M059J (cell line): ENCODE measurements at places on chromosomes 7 and 10. TPM values are rescaled to one million over a fixed set of nuclear protein-coding genes. Genes with fewer than 3 reads are reported as not detected.

GRCh38 chr7:54543051-54543488, 895 bp downstream of the VSTM2A start:
- DNase-seq = peak; percentile 4

GRCh38 chr7:86407291-86407690, 236.4 kb upstream of the GRM3 start:
- DNase-seq = peak; percentile 1

DNA sequence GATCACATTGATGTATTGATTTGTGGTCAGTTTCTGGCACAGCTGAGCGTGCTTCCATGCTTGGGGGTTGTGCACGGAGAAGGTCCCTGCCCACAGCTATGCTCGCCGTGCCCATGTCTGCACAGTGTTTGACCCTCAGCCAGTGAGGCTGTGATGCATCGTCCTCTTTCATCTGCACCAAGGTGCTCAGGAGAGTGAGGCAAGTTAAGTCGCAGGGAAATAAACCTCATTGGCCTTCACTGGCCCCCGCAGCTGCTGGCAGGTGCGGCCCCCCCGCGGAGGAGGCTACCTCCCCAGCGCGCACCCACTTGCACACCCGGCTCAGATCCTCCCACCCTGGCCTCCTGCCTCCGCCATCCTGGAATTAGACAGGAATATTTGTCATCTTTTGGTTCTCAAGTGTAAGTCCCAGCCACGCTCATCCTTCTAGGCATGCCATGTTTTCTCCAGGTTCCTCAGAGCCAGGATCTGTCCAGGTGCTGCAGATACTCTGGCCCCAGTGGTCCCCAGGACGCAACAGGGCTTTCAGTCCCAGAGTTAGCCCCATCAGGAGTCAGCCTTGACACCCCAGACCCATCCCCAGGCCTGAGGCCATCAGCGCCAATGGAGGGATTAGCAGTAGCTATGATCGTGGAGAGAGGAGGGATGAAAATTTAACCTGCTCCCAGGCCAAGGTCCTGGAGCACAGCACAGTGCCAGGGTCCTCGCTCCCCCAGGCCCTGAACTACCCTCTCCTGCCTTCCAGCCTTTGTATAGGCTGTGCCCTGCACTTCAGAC, 93.7 kb downstream of the OAT start:
- no peak for DNase-seq

GRCh38 chr10:89399956-89400355, 7.5 kb downstream of the IFIT1 start:
- DNase-seq = no peak

CNNM1 gene
- total RNA-seq = 1.6 and 2.4 TPM in 2 replicates

DNA sequence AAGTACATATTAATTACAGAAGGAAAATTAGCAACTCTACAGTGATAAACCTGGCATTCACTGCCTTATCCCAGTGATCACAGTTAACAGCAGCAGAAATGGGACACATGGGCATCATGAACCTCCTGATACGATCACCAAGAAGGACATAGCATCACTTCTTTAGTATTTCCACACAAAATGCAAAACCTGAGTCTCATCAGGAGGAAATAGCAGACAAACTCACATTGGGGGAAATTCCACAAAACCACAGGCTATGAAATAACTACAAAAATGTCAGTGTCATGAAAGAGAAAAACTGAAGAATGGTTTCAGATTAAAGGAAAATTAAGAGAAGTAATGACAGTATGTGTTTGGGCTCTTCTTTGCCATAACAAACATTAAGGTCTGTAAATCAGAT, 12.0 kb upstream of the PURB start:
- DNase-seq = no peak

HMX3 gene
- not detected in 2 replicates for total RNA-seq

DNA sequence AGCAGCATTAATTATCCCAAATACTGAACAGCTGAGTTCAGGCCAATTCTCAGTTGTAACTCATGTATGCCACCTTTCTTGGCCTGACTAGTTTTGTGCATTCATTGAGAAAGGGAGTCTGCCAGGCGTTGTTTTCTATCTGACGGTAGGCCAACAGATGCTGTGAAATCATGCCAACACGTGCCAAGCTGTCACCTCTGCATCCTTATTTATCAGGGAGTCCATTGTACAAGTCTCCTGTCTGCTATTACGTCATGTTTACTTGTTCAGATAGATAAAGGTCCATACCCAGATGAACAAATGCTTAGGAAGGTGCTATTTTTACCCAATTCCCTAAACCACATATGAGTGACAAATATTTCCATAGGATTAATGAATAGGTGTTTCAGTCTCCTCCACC, 127.2 kb upstream of the CDK6 start:
- no peak for DNase-seq

DNA sequence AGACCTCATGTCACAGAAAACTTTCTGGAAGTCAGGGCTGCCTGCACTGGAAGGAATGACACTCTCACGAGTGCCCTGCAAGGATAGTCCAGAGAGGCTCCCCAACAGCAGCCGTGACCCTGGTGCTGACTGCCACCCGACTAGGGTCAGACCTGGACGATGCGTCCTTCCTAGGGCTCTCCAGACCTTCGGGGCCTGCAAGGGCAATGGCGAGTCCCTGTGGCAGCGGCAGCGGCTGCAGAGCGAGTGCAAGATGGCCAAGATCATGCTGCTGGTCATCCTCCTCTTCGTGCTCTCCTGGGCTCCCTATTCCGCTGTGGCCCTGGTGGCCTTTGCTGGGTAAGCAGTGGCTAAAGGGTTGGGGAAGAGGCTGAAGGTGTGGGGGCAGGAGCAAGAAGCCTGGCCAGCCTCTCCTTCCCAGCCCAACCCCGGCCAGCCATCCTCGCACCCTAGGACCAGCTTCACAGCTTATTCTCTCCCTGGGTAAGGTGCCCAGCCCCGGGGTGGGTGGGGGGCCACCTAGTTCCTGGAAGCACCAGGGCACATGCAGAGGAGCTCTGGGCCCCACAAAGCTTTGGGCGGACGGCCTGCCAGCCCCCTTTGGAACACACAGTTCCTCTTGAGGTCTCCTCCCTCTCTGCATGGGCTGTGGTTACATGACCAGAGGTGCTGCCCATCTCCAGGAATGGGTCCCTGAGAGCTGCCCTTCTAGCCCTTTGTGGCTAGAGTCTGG, 5.5 kb downstream of the OPN4 start:
- no peak for DNase-seq

PLCE1 gene
- 2.3 and 3.4 TPM in 2 replicates for total RNA-seq

DNA sequence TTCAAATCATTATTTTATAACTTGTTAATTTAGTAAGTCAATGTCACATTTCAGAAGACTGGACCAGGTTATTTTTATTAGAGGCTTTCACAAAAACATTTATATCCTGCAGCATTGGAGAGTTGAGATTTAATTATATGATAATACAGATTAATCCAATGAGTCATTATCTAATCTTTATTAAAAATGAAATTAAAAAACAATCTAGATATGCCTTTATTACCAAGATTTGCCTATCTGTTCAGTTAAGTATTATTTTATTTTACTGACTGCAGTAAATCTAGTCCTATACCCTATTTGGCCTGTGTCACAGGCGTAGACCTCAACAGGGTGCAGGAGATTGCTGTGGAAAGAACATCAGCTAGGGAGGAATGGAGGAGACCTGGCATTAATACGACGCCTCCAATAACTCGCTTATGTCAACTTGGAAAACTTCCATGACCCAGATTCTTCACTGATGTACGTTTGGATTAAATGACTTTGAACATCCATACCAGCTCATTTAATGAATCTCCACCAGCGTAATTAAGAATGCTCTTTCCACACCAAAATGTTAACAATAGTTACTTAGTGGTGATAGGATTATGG, 18.2 kb downstream of the PAXIP1 start:
- no peak for DNase-seq

DNA sequence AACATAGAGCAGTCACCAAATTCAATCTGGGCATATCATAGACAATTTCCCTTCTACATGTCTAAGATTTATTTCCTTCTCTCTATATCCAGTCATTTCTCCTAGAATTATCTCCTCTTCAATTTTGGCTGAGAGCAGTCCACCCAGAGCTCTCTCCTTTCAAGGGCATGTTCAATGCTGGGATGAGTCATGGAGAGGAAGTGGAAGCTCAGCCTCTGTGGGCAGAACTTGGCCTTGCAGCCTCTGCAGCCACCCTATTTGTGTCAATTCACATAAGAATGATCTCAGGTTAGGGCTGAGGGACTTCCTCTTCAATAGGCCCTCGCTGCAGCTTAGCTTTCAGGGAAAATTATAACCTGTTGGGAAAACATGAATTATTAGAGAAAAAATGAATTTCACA, 560.8 kb downstream of the POM121L12 start:
- DNase-seq = peak; percentile 23

- DNase-seq = peak; percentile 57
These were observed 256.7 kb downstream of the AGMO start for GRCh38 chr7:15305002-15305600.

DNA sequence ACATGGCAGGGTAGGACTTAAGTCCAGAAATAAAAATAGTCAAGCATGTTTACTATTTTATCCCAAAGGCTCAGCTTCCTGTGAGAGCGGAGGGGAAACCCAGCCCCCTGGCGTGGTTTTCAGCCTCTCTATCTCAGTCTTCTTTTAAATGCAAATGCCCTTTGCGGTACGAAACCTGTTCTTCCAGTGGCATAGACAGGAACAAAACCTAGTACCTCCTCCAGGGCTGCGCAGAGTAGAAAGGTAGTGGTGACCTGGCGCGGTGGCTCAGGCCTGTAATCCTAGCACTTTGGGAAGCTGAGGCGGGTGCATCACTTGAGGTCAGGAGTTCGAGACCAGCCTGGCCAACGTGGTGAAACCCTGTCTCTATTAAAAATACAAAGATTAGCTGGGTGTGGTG, 181.3 kb upstream of the FOXK1 start:
- no peak for DNase-seq

- DNase-seq = no peak
These were observed 233.6 kb downstream of the ANK3 start for GRCh38 chr10:60155943-60156683.

ARMH3 gene
- total RNA-seq = 6.9 and 13.0 TPM in 2 replicates

- DNase-seq = no peak
These were observed 21.4 kb upstream of the ABCB5 start for GRCh38 chr7:20594023-20594422.

DNA sequence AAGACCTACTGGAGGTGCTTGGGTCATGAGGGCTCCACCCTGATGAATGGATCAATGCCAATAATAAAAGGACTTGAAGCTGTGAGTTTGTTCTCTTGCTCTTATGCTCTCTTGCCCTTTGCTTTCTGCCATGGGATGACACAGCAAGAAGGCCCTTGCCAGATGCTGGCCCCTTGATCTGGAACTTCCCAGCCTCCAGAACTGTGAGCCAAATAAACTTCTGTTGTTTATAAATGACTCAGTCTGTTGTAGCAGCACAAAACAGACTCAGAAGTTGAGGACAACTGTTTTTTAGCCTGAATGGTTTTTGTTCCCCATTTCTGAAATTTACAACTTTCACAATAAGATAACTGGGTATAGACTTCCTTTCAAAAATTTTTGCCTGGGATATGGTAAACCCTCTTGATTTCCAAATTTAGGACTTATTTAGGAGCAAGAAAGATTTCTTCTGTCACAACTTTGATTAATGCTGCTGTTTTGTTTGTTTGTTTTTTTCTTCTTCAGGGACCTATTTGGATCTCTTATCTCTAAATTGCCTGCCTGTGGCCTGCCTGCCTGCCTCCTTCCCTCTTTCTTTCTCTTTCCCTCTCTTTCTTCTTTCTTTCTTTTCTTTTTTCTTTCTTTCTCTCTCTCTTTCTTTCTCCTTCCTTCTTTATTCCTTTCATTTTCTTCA, 12.1 kb downstream of the ENTPD1 start:
- DNase-seq = peak; percentile 12

ABCB4 gene
- 3.8 and 4.6 TPM in 2 replicates for total RNA-seq

DNA sequence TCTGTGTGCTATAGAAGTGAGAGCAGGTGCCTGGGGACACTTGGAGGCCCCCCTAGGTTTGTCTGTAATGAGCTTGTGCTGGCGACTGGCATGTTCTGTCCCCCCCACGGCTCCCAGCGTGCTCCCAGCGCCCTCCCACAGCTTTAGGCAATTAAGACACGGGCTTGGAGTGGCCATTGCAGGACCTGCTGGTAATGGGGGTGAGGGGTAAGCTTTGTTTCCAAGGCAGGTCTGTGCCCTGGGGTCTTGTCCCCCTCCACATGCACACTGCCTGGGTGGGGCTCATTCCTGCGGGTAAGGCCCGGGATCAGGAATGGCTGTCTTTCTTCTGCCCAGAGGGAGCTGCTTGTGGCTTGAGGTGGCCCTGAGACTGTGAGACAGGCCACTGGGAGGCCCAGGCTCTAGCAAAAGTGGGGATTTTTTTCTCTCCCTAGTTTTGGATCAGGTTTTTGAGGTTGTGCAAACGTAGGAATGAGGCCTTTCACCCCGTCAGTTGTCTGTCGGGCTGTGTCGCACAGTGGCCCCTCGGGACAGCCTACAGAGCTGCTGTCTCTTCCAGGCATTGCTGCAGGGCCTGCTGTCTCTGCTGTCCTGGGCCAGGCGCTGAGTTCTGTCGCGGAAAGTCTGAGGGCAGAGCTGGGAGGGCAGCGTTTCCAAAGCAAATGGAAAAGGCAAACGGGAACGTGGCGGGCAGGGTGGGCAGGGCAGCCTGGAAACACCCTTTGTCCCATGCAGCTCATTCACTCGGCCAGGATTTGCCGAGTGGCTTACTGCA, 107.4 kb downstream of the LHPP start:
- no peak for DNase-seq

GRCh38 chr10:12482587-12482986, 133.2 kb downstream of the CAMK1D start:
- no peak for DNase-seq

ASZ1 gene
- not detected in 2 replicates for total RNA-seq

HMX2 gene
- 0.07 and 0.96 TPM in 2 replicates for total RNA-seq

DNA sequence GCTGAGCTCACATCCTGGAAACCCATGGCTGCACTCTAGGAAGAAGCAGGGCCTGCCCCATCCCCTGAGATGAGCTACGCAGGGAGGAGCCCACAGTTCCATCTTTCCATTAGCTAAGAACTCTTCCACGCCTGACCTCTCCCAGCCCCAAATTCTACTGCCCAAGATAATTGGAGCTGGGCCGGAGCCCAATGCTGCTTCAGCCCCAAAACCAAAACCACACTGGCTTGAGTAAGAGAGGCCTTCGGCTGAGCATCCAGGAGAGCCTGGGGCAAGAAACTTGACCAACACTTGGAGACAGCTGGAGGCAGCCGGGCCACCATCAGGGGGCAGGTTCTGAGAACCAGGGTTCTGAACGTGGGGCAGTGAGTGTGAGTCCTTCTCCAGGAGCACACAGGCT, 116.1 kb upstream of the ZMIZ1 start:
- peak; percentile 99 for DNase-seq

GRCh38 chr10:88065383-88066049, 202.1 kb downstream of the PTEN start:
- no peak for DNase-seq

GRCh38 chr7:12646139-12646538, 41.3 kb upstream of the ARL4A start:
- DNase-seq = peak; percentile 78

DNA sequence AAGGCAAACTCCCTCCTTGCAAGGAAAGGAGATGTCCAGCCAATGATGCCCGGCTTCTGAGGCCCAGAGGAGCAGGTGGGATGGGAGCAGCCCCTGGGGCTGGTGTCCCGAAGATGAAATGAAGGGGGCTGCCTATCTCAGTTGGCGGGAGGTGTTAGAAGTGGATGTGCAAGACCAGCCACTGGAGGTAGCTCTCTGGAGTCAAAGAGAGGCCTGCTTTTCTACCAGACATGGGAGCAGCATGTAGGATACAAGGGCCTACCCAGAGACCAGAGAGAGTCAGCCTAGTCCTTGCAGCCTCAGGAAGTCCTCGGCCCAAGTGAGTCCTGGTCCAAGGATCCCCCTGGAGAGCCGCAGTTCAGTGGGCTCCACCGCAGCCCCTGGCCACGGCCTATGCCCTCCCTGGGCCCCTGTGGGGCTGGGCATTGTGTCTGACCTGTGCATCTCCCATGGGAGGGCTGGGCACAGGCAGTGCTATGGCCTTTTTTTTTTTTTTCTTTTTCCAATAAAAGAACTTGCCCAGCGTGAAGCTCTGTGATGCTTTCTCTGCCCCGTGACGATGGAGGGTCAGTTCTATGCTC, 17.7 kb downstream of the GOLGA7B start:
- DNase-seq = no peak
